ENCODE measurements at places on chromosomes 4 and X.
A peak's percentile ranks its signal among the peaks of the same experiment; 100 is the strongest.

DNA sequence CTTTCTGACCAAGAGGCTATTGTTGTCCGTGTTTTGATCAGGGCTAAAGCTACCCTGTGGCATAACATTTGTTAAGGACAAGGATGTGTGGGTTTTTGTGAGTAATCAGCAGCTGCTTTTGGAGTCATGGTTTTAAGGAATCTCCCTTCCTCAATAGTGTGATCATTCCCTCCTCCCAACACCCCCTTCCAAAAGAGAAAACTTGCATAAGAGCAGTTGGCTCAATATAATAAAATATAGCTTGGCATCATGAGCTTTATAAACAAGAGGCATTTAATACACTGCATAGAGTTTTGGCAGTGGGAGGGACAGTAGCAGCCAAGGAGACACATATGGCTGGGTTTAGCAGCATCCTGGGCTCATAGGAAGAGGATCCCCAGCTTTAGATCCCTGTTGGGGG, 84.7 kb downstream of the NHS start:
- DNase-seq: no peak

- no peak for DNase-seq
These were observed 123.6 kb upstream of the MSX1 start for GRCh38 chr4:4735870-4736269.

DNA sequence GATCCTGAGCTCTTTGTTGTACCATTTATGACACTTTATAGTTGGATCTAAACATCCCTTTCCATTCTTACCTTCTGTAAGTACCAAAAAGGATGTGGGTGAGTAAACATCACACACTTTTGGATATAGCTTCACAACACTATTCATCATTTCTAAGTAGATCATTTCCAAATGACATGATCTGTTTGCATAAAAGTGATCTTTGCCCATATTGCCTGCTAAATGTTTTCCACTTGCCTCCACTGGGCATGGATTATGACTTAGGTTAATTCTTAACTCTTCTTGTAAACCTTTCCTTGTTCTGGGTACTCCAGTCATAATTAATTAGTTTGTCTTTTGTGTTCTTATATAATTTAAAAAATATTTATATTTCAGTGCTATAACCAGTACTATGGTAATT, 244.9 kb upstream of the AGA start:
- no peak for DNase-seq

DNA sequence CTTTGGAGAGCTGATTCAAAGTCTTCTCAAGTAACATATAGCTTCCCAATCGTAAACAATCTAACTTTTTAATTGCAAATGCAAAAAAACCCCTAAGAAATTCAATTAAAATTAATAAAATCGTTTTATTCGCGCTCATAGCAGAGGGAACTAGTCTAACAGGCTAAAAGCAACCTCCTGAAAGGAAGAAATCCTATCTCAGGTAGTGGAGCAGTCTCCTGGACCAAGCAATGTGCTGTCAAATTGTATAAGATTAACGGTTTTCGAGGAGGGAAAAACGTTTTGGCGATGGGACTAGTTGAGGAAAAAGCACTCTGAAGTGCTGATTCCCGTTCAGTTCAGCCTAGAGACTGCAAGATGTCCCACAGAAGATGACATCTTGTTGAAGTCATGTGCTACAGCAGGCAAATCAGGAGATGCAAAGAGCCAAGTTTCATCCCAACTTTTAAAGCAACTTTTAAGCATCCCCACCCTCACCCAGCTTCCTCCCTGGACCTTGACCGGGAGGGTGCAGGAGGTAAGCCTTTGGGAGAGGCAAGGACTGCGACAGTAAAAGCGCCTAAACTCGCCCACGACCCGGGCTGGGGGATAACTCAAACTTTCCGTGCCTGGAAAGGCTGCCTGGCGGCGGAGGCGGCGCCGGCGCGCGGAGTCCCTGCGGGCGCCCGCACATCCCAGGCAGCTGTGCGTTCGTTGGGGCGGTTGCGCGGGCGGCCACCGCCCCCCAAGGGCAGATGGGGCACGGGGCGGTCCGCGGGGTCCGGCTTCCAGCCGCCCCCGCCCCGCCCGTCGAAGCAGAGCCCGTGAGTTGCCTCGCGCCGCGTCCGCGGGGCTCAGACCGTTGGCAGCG, 784 bp downstream of the MAP7D3 start:
- no peak for DNase-seq

GRCh38 chr4:105632599-105632998, 75.9 kb downstream of the INTS12 start:
- DNase-seq: no peak

DNA sequence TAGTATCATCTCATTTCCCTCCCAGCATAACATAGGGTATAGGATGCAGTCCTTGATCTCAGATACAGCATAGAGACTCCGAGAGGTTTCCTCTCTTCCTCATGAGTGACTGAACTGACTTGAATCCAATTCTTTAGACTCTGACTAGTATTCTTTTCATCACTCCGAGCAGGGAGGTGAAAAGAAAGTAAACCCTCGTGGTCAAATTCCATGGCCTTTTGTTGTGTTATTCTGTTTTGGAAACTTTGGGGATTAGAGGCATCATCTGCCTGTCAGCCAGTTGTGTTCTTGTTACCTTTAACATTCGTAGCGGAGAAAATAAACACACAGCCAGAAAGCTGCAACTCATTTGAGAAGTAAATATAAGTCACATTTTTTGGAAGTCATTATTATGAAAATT, 206.6 kb downstream of the ARHGAP10 start:
- DNase-seq: no peak

DNA sequence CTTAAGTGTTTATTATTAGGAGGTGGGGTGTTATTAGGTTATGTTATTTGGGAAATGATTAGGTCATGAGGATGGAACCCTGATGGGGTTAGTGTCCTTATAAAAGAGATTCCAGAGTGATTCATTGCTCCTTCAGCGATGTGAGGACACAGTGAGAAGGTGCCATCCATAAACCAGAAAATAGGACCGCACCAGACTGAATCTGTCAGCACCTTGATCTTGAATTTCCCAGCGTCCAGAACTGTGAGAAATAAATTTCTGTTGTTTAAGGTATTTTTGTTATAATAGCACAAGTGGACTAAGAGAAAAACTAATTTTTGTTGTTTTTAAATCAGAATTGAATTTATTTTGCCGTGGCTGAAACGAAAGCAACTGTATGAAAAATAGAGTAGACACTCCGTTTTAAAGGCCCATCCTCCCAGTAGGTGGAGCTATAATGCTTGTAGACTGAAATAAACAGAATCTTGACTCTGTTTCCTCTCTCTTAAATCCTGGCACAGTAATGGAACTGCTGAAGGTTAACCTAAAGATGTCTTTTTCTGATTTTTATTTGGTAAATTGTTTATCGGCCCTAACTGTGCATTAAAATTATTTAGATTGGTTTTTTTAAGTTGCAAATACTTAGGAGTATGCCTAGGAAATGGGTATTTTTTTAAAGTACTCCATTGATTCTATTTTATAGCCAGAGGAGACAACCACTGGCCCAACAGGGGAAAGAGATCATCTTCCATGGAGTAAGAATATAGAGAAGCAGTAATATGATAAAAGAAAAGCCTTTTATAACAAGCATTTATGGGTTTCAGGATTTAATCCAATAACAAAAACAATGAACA, 133.2 kb upstream of the ADAMTS3 start:
- DNase-seq: peak; percentile 51

- DNase-seq: no peak
These were observed 424.6 kb downstream of the PABPC4L start for GRCh38 chr4:133776961-133777360.

DNA sequence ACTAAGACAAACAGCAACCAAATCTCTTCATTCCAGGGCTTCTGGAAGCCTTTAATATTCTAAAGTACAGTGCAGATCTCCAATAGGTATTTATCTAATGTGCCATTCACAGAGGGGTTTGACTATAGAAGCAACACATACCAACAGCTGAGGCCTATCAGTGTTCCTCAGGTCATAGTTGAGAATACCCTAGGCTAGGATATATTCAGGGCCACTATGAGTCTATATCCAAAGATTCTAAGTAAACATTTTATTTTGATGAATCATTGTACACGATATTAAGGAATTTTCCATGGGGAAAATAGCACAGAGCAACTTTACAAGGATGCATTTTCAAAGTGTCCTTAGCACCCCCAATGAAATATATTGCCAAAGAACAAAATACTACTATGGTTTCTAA, 9.7 kb downstream of the SMIM10 start:
- no peak for DNase-seq

DNA sequence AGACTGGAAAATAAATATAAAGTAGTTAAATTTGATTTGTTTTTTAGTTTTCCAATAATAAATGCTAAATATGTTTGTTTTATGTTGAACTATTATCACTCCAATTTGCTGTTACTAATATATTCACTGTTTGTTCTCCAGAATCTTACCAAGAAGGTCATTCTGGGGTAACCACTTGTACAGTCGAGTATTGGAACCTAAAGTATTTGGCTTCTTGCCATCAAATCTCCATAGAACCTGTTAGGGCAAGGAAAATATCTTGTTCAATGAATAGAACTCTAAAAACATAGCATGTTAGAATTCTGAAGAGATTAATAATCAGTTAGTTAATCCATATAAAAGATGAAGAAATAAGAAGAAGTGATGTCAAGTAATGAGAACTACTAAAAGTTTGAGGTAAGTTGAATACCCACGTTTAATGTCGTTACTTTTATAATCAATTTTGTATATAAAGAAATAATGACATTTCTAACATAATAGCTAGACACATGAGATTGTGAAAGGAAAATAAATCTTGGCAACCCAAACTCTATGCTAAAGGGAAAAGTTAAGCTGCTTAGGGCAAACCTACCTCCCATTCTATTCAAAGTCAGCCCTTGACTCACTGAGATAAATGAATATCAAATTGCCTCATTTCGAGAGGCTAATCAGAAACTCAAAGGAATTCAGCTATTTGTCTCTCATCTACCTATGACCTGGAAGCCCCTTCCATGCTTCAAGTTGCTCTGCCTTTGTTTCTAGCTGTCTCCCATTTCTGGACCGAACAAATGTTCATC, 15.3 kb downstream of the UGT2B15 start:
- DNase-seq: no peak

DNA sequence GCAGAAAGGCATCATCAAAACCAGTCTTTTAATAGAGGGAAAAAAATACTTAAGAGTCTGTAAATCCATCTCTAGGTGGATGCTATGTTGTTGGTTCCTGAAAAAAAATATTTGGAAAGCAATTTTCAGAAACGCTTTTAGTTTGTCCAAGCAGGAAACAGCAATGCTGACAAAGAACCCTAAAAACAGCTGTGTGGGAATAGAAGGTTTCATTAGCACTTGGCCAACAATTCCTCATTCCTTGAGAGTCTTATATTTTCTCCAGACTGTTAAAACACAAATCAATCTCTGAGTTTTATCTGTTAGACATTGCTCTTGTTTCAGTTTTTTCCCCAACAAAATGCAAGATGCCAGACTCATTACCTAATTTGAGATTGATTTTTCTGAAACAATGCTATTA, 6.4 kb downstream of the MXRA5 start:
- DNase-seq: no peak

DNA sequence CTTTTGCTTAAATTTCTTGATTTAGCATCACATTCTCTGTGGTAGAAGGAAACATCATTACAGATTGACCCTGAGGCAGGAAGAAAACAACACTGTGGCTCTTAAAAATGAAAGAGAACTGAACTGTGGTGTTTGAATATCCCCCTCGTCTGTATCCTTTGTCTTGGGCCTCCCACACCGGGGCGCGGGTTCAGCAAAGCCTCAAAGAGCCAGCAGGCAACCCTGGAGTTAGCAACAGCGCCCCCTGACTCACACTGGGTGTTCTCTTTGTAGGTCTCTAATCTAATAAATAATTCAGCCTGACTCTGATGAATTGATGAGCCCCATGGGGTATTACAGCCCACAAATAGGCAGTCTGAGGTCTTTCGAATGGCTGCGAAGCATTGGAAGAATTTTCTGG, 46.1 kb upstream of the CTSO start:
- DNase-seq: no peak

DNA sequence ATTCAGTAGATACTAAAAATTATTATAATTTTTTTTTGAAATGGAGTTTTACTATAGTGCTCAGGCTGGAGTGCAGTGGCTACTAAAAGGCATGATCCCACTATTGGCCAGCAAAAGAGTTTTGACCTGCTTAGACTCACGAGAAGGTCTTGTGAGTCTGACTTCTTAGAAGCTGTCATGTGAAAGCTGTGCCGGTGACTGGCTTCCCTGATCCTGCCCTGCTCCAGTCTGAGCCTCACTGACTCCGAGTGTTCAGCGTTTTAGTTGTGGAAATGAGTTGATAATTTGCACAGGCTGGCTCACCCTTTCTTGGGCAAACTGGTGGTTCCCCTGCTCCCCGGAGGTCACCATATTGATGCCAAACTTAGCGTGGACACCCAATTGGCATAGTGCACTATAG, 16.4 kb upstream of the CXCL8 start:
- DNase-seq: no peak

GRCh38 chr4:48046059-48046458, 29.5 kb downstream of the NIPAL1 start:
- DNase-seq: peak; percentile 39

DNA sequence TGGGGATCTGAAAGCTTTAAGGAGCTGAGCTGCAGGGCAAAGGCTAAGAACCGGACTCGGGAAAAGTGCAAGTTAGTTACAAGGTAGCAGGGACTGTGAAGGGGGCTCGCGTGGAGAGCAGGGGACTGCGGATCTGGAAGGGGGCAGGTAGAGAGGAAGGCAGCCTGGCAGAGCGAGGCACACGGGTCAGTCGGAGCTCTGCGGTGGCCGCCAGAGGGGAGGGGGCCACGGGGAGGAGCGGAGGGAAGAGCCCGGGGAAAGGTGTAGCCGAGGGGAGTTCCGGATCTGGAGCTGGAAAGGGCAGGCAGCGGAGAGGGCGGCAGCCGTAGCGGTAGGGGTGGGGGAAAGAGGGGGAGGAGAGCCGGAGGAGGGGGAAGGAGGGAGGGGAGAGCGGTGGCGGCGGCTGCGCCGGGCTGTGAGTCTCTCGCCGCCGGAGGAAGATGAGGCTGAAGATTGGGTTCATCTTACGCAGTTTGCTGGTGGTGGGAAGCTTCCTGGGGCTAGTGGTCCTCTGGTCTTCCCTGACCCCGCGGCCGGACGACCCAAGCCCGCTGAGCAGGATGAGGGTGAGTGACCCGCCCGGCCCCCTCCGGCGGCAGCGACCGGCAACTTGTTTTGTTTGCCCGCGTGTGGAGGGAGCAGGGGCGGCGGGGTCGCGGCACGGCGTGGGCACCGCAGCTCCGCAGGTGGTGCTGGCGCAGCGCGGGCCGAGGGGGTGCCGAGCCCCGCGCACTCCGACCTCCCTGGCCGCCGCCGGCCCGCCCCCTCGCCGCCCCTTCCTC, at the start of gene GALNT7:
GALNT7 (plus strand) TSS at position 416 of the 782 bp plus-strand sequence; CDS start at position 441, 25 bp downstream.
- peak; percentile 91 for DNase-seq

DNA sequence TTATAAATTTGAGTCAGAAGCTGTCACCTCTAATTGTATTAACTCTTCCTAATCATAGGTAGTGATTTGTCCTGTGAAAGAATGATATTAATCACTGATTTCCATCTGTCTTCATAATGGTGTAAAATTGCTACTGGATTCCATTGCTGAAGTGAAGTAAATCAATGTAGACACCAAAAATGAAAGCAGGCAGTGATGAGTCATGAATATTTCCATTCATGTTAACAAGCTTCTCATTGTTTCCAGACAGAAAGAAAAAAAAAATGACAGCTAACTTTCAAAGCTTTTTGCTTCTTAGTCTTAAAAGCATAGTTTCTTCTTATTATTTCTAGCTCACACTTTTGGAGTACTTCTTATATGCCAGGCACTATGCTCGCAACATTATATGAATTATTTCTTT, 21.5 kb downstream of the FAM114A1 start:
- peak; percentile 37 for DNase-seq

Measured in NB4 (cell line).